ENCODE measurements at places on chromosomes 7 and 10.

DNA sequence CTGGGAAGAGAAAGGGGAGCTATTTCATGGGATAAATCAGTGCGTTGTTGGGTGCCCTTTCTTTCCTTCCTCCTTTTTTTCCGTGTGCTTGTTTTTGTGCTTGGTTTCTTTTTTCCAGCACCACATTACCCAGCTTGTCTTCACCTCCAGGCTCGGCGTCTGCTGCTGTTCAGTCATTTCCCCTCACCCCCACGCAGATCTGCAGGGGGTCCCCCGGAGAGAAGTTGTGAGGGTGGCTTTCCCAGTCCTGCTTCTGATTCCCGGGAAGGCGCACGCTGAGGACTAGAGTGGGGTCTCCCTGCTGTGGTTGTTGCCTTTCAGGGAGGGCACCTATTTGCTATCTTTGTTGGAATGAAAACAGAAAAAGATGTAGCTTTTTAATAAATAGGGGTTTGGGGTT, 1.6 kb downstream of the CAMK1D start:
- no peak for DNase-seq

DNA sequence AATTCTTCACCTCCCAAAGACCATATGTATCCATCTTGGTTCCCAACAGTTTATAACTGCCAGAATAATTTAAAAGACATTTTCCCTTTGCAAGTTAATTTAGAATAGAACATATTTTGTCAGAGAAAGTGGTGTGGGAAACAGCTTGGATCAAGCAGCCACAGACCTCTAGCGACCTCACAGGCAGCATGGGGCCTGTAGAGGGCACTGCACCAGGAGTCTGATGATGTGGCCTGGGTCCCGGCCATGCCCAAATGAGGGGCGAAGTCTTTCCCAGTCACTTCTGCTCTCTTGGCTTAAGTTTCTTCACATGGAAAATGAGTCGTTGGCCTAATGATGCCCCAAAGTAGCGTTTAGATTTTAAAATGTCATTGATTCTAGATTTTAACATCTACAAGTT, 243.2 kb downstream of the SDK1 start:
- DNase-seq: no peak

DNA sequence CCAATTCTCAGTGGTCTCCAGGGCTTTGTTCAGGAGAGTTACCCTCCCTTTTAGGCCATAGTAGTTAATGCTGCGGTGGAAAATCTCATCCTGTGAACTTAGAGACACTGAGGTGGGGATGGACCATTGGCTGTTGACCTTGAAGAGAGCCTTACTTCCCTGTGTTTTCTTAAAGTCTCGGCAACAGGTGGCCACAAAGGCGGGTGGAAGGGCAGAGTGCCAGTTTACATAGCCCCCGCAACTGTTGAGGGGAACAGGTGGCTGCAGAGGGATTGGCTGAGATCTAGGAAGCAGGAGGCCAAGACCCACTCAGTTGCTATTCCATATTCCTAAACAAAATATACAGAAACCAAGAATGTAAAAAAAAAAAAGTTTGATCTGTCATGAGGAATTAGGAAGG, 160.6 kb downstream of the ST7 start:
- DNase-seq: no peak

DNA sequence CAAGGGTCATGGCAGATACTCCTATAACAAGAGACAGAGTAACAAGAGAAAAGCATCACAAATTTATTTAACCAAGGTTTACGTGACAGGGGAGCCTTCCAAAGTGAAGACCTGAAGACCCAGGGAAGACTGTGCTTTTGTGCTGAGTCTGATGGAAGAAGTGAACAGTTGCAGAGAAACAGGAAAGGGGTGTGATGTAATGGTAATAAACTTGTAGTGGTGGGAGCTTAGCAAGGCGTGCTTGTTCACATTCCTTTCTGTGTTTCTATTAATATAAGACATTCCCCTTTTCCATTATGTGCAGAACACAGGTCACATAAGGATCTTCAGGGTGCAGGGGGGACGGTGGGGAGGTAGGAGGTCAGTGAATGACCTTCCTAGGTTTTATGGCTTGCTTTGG, 25.5 kb upstream of the C10orf67 start:
- no peak for DNase-seq
